Adrenal gland (tissue), 19 donors: ENCODE measurements at places on chromosomes 4 and X. TPM values are rescaled to one million over a fixed set of nuclear protein-coding genes. Genes with fewer than 3 reads are reported as not detected.

PLA2G12A gene
- 25.9 TPM for total RNA-seq

GRCh38 chr4:60128888-60129287 lies 1071.2 kb upstream of the ADGRL3 start:
- no peak for DNase-seq
- H3K27ac ChIP-seq: no peak overlapping the region
- no peaks in the 10 kb centered on the region for H3K36me3 ChIP-seq
- H3K4me3 ChIP-seq: no peak overlapping the region
- no peaks in the 10 kb centered on the region for H3K4me1 ChIP-seq
- no peaks in the 10 kb centered on the region for H3K27me3 ChIP-seq

GRCh38 chrX:39017716-39018115 lies 216.5 kb downstream of the MID1IP1 start:
- H3K4me3 ChIP-seq: no peak overlapping the region
- H3K36me3 ChIP-seq: no peaks in the 10 kb centered on the region
- H3K27ac ChIP-seq: no peak overlapping the region
- peak; percentile 31 for DNase-seq
- peaks cover 6% of the 10 kb centered on the region for H3K27me3 ChIP-seq

TMSB4X gene
- total RNA-seq: 3,090 TPM

DNA sequence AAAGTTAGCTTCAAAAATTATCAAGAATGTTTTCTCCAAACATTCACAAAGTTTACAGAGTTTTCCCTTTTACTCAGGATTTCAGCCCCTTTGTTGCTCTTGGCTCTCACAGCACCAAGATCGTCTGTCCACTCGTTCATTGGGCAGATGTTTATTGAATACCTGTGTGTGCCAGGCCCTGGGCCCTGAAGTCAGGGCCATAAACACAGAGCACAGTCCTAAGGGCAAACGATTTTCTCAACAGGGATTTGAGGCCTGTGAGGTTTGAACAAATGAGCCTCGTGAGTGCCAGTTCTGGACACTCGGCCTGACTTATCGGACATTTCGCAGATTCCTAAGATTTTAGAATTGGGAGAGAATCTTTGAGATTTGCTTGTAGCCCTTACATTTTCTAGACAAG lies 142.1 kb downstream of the TBL1X start:
- H3K4me1 ChIP-seq: no peaks in the 10 kb centered on the region
- no peak for DNase-seq
- no peak overlapping the region for H3K4me3 ChIP-seq

DNA sequence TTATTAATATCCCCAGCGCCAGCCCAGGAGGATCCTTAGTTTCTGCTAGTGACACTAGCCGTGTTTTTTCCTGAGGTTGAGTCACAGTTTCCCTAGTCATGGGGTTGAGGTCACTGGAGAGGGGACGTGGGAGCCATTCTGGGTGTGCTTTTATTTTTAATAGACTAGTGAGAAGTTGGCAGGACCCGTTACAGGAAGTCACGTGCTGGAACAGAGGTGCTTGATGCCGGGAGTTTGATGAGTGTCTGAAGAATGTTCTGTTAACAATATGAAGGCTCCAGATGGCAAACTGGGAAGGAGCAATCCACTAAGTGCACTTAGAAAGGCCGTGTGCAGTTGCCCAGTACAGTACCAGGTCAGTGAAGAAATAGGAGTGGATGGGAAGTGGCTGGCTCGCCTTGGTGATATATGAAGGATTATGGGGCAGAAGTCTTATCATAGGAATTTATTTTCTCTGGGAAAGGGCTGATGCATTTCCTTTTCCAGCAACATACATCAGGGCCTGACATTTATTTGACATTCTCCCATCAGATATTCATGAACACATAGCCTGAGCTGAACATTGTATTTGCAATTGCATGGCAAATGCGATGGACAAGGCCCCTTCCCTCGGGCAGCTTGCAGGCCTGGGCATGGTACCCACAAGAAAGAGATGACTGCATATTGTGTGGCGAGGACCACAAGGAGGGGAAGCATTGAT lies 291.8 kb downstream of the FBXW7 start:
- H3K4me3 ChIP-seq: no peak overlapping the region
- peak; percentile 24 for DNase-seq
- no peaks in the 10 kb centered on the region for H3K36me3 ChIP-seq
- no peak overlapping the region for H3K27ac ChIP-seq
- no peaks in the 10 kb centered on the region for H3K27me3 ChIP-seq
